ENCODE measurements at places on chromosomes 2 and 18.

GRCh38 chr2:5729416-5729815 lies 37.2 kb downstream of the SOX11 start:
- DNase-seq, result no peak

- DNase-seq, result no peak
Observed at GRCh38 chr2:39243469-39244123, at the start of gene CDKL4. Gene CDKL4, minus strand, starts transcription at chr2:39243970.

GRCh38 chr2:19367326-19367725 lies 8.9 kb upstream of the OSR1 start:
- DNase-seq, result no peak

- no peak for DNase-seq
Observed at GRCh38 chr2:101733257-101733993, 35.9 kb downstream of the MAP4K4 start.

DNA sequence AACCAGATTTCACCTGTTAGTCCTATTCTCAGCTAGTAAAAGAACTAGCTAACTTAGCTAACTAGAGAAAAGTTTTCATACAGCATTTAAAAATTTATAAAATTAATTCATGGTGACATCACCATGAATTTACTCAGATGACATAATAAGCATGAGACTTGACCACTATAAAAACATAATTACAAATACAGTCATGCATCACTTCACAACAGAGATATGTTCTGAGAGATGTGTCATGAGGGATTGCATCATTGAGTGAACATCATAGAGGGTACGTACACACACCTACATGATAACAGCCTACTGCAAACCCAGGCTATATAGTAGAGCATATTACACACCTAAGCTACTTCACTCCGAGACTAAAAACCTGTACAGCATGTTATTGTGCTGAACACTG lies 481.3 kb upstream of the CHAC2 start:
- DNase-seq, result no peak

DNA sequence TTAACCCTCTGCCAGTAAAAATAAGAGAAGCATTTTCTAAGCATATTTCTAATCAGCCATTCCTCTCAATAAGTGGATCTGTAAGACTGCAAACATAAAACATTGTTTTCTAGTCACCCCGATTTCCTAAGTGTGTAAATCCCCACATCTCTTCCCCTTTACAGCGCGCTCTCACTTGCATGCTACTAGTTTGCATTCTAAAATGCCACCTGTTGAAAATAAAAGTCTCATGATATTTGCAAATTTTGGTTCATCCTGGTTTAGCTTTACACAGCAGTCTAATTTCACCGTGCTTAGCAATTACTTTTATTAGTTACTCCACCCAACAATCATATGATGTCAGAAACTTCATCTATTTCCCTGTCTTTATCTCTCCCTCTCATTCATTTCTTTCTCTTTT lies 1230.7 kb upstream of the ZEB2 start:
- no peak for DNase-seq

- no peak for DNase-seq
Observed at GRCh38 chr18:23912356-23912755, 102.2 kb upstream of the TTC39C start.

GRCh38 chr2:238401551-238401950 lies 25.2 kb upstream of the ASB1 start:
- DNase-seq, result no peak

GRCh38 chr2:120836281-120836680 lies 100.6 kb downstream of the GLI2 start:
- no peak for DNase-seq

- DNase-seq, result no peak
Observed at GRCh38 chr2:237901932-237902850, 42.8 kb downstream of the RAMP1 start.

DNA sequence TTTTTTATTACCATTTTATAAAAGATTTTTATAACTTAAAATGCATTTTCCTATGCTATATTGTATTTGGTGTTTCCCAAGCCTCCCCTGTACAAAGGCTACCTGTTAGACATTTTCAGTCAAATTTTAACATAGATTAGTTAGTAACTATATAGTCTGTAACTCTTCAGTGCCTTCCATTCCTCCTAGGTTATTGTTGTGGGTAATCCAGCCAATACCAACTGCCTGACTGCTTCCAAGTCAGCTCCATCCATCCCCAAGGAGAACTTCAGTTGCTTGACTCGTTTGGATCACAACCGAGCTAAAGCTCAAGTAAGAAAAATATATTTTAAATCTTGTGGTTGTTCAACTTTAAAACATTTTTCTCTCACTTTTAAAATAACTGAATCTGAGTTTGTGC lies 10.2 kb downstream of the MDH1 start:
- no peak for DNase-seq

DNA sequence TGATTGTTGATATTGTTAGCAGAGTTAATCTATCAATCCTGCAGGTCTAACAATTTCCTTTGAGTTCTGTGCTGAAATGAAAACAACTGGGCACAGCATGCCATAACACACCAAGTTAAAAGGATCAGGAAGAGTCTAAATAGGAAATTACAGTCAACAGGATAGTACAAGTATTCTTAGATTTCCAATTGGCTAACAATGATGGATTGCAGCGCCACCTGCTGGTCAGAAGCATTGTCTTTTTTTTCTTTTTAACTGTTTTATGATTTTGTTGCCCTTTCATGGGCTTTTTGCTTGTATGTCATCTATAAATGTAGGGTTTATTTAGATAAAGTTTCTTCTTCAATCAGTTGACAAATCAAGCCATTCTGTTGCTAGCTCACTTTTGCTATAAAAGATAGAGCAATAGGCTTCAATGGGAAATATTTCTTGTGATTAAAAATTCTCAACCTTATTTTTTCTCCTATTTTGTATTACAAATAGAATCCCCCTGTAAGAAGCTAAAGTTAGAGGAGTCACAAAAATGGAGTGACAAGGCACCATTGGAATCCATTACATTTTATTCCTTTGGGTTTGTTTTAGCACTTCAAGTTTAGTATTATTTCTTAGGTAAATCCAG lies 40.8 kb upstream of the RPRM start:
- DNase-seq, result peak; percentile 44

- peak; percentile 20 for DNase-seq
Observed at GRCh38 chr2:122031544-122032263, 276.3 kb downstream of the TSN start.

GRCh38 chr2:1378456-1379150 lies 34.7 kb upstream of the TPO start:
- no peak for DNase-seq

- DNase-seq, result no peak
Observed at GRCh38 chr18:45890606-45891005, 65.1 kb downstream of the SIGLEC15 start.

GRCh38 chr18:59005262-59005661 lies 134.4 kb upstream of the SEC11C start:
- peak; percentile 43 for DNase-seq

GRCh38 chr18:23137788-23138216 lies 2.5 kb downstream of the CABLES1 start:
- no peak for DNase-seq

GRCh38 chr2:195559431-195559914 lies 97.6 kb upstream of the SLC39A10 start:
- peak; percentile 22 for DNase-seq

- no peak for DNase-seq
Observed at GRCh38 chr2:35184471-35184870, 1171.1 kb upstream of the CRIM1 start.

GRCh38 chr2:5587766-5588165 lies 104.4 kb upstream of the SOX11 start:
- no peak for DNase-seq

- DNase-seq, result no peak
Observed at GRCh38 chr2:215742021-215742420, 271.3 kb downstream of the MREG start.

DNA sequence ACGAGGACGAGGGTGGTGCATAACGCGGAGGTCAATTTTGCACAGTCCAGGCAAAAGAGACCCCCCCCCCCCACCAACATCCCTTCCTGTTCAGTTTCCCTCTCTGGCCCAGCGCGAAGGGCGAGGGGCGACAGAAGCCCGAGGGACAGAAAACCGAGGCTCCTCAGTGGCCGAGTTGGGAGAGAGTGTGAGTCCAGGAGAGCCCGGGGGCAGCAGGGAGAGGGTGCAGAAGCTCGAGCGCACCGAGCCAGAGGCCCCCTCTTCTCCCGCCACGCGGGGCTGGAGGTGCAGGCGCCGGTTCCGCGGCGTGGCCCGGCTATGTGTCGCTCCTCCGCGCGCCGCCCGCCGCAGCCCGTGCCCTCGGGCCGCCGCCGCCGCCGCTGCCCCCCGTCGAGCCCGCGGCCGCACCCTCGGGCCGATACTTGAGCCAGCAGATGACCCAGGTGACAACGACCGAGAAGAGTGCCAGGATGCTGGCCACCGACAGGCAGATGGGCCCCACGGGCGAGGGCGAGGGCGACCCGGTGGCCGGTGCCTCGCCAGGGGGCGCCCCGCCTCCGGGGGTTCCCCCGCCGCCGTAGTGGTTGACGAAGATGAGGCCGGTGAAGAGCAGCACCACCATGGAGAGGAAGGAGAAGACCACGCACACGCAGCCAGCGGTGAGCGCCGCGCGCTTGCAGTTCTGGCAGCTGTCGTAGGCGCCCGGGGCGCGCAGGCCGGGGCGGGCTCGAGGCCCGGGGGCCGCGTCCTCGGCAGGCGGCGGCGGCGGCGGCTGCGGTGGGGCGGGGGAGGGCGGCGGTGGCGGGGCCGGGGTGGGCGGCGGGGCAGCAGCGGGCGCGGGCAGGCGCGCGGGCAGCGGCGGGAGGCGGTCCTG lies 20.2 kb upstream of the PAX3 start:
- no peak for DNase-seq

DNA sequence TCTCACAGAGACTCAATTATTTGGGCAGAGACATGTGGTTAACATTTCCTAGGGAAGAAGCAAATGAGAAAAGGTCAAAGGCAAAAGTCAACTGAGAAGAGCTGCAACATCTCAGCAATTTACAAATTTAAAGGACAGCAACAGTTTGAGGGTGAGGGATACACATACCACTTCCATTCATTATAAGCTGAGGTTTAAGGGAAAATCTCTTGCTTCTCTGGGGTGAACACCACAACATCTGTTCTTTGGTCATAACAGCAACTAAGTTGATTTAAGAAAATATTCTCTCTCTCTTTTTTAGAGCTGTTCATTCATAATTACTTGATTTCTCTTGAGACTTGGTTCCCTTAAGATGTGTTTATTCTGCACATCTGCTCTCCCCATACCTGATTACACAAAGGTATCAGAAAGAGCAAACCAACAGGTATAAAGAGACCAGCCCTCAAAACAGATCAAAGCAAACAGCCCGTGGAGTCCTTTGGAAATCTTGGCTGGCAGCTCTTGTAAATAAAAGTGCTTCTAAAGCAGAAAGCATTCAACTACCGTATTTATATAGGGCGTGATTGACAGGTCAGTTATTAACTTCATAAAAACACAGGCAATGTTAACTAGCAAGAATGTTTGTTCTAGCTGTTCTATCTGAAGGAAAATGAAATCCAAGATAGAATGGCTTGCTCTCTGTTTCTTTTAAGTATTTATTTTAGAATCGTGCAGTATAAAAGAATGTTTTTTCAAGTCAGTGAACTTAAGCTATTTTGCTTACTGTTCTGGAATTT lies 132.8 kb downstream of the THADA start:
- no peak for DNase-seq

DNA sequence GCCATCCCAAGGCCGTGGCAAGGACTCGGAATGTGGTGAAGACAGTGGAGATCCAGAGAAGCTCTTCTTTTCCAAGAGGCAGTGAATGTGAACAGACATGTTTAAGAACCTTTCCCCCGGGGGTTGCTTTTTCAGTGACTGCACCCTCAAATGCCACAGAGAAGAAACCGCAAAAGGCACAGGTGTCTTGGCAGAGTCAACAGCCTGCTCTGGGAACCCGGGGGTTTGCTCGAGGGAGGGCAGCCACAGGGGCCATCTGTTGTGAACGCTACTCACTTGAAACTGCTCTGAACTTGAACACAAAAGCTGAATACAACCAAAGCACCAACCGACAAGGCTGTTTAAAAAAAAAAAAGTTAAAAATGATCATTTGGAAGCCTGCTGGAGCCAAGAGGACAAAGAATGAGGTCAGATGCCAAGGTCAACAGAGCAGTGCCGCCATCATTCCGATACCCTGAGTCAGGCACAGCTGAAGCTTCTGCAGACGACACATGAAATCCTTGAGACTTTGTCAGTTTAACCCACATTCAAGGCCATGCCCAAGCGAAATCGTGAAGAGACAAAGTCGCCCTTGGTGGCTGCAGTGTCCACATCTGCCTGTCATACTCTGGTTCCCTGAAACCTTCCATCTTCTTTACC lies 47.4 kb downstream of the PSMG2 start:
- no peak for DNase-seq

- no peak for DNase-seq
Observed at GRCh38 chr2:34547340-34547739, 948.2 kb upstream of the FAM98A start.

DNA sequence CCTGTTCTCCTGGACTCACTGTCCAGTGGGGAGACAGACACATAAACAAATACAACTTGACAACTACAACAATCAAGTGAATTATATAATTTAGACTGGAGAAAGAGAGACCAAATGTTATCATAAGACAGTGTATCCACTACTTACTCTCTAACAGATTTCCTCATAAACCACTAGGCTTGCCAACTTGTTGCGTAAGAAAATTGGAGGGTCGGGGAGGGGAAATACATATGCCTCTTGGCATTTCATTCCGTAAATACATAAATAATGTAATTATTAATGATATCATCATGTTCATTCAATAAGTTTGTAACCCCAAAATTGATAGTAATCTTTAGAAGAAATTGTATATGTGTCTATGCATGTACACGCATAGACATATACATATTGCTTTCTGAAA lies 14.9 kb downstream of the RAB6D start:
- DNase-seq, result no peak

GRCh38 chr18:59271606-59272220 lies 1.5 kb downstream of the RAX start:
- DNase-seq, result no peak

Data from NT2/D1 (cell line).